Stimulated activated CD4-positive, alpha-beta T cell treated with anti-CD3 and anti-CD28 coated beads, Interleukin-12 subunit alpha, Interleukin-12 subunit beta, amount 100 ng/mL, for 4 hours (primary cell): ENCODE measurements at places on chromosomes 2 and 18.

- no peak for DNase-seq
These were observed 37.3 kb upstream of the ZNF512 start for GRCh38 chr2:27545348-27546141.

DNA sequence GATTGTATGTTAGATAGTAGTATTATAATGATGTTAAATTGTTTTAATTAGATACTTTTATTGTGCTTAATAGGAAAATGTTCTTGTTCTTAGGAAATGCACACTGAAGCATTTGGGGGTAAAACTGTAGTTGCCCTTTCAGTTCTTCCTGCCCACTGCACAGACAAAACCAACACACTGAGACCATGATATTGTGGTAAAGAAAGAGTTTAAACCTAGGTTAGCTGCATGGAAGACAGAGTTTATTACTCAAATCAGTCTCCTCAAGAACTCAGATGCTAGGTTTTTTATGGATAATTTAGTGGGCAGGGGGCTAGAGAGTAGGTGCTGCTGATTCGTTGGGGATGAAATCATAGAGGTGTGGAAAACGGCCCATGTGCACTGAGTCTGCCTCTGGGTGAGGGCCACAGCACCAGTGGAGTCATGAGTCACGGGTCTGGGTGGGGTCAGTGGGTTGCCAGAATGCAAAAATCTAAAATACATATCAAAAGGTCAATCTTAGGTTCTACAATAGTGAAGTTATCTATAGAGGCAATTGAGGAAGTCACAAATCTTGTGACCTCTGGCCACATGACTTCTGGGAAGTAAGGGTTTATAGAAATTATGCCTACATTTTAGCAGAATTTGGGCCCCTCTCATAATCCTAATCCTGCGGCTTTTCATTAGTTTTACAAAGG lies 283.4 kb upstream of the FBXO11 start:
- no peak for DNase-seq

- DNase-seq: no peak
These were observed 2.2 kb downstream of the NXPH2 start for GRCh38 chr2:138777996-138778395.

GRCh38 chr18:35096677-35097011 lies 55.4 kb downstream of the MAPRE2 start:
- no peak for DNase-seq

DNA sequence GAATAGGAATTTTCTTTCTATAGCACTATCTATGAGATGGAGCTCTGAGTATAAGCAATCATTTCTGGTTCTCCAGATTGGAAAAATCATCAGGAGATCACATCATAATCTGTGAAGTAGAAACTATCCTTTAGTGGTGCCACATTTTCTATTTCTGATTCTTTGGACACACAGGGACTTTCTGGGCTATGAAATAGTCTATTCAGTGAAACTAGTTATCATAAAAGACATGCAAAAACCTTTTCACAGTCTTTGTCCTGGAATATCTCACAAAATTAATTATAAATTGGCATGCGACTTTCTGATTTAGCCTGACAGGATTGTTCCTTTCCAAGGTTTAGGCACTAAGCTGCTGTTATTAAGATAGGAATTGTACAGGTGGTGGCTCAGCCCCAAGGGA lies 428.6 kb downstream of the DLGAP1 start:
- no peak for DNase-seq

DNA sequence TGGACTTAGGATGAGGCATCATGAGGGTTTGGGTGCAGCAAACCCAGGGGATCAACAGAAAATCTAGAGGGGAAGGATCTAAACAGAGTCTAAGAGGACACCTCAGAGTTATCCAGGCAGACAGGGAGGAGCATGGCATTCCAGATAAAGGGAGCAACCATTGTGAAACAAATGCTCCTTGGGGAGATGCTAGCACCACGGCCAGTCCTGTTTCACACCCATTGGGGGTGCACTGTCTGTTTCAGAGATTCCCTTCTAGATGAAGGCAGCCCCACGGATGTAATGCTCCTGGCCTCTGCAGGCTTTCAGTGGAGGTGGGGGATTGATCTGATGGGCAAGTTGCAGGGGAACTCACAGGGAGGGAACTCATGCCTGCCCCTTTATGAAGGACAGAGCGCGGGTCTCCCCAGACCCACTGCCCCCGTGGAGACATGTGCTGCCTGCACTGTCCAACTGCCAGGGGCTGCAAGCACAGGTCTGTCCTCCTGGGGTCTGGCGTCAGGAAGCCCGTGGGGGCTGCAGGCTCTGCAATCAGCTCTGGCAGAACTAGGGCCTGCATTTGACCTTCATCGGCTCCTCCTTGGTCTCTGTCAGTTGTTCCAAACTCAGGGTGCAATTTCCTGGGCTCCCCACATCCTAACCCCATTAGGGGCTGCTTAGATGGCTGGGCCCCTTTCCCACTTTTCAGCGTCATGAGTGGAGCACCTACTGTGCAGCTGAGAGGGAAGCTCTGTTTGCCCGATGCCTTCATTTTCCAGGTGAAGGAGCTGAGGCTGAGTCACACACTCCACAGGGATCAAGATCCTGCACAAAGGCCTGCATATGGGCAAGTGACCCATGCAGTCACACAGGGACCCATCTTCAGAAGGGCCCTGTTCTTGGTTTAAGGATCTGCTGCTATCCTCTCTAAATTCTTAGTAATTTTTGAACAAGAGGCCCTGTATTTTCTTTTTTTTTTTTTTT lies 163.4 kb downstream of the ARL4C start:
- no peak for DNase-seq

DNA sequence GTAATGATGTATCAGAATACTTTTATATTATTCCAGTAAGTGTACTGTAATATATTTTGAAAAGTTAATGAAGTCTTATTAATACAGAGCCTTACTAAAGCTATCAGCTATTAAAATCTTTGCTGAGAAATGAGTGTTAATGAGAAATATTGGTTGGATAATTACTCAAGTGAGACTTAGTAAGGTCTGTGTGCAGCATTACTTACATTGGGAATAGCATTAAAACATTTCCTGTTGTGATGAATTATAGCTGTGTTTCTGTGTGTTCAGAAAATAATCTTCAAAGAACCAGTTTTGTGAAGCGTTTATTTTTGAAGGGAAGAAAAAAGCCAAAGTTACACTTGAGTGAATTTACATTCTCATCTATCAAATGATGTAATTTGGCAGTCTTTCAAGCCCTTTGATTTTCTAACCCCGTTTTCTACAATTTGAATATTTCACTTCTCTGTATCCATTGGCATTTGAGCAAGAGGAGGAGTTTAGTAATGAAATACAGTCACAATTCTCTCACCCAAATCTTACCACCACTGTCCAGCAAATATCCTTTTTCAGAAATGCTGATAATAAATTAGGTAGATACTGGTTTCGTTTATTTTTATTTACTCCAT lies 123.5 kb upstream of the BOD1L2 start:
- no peak for DNase-seq

DNA sequence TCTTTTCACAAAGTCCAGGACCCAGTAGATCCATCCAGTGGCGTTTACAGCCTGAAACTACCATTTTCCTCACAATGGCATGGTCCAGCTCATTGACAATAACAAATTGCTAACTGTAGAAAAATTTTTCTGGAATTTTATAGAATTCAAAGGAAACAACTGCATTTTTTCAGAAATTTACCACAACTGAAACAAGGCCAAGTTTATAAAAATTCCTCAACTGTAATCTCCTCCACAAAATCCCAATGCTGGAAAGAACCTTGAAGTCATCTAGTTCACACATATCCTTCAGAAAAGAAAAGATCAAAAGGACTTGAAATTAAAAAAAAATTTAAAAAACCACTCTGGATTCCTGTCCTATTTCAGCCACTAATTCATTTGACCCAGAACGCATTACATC lies 226.0 kb upstream of the CTAGE1 start:
- no peak for DNase-seq

- DNase-seq: no peak
These were observed 84.1 kb downstream of the CTIF start for GRCh38 chr18:48622911-48623431.

- DNase-seq: no peak
These were observed 14.7 kb downstream of the ZC3H6 start for GRCh38 chr2:112290088-112290487.

DNA sequence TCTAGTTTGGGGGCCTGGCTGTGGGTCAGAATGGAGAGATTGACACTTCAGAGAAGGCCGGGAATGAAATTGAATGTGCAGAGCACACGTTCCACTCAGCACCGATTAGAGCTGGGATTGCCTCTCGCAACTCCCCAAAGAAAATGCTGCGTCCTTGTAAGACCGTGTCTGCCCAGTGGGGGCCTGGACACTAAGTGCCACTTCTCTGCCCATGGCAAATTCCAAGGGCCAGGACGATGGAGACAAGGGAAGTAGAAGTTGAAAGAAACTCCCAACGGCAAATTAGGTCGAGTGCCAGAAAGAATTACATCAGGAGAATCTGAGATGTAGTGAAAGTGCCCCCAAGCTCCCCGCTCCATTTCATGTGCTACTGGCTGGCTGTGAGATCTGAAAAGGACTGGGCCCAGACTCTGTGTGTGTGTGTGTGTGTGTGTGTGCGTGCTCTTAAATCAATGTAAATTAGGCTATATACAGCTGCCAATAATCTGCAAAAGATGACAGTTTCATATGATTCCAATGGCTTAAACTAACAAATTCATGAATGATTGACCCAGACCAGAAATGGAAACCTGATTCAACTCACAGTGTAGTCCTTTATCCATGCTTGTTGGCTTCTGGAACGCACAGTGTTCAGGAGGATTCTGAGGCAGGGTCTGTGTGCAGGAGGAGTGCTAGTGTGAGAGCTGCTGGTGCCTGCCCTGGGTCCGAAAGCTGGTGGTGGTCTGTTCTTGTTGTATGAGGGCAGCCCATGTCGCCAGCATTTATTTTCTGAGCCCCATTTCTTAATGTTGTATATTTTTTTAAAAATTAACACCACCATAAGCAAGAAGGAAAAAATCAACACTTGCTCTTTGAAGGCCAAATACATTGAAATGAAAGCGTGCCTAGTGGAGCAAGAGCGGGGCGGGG lies 234.3 kb downstream of the AGAP1 start:
- no peak for DNase-seq

- DNase-seq: peak; percentile 32
These were observed 1.6 kb downstream of the KLHL29 start for GRCh38 chr2:23386339-23387220.

DNA sequence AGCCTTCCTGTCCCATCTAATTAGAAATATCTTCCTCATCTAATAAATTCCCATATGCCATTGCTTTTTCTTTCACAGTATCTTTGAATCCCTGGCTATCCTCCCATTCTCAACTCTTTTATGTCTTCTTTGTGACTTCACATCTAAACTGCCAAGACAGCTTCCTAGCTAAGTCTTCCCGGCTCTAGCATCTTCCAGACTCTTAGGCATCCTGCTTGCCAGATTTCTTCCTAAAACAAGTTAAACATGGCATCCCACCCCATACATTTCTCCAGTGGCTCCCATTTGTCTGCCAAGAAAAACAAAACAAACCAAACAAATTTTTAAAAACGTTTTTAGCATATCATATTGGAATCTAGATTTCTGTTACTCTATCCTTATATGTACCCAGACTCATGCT lies 751.9 kb downstream of the MBD2 start:
- no peak for DNase-seq

GRCh38 chr2:2121887-2122286 lies 209.2 kb downstream of the MYT1L start:
- no peak for DNase-seq

GRCh38 chr18:22691946-22692710 lies 241.0 kb upstream of the RBBP8 start:
- DNase-seq: no peak

- no peak for DNase-seq
These were observed 412.0 kb upstream of the TCF4 start for GRCh38 chr18:56000041-56000440.

DNA sequence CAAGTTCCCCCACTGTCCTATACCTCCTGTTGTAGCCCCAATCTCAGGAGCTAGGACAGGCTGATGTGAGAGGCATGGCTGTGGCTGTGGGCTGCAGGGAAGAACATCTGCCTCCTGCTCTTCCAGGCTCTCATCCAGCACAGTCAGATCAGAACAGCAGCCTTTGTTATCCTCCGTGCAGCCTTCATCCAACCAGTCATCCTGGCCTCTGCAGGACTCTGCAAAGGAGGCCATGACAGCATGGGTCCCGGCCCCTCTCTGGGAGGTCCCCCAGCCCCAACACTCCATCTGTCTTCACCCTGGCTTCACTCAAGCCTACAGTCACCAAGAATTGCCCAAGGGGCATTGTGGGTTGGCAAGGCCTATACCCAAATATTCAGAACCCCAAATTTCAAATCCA lies 223.2 kb upstream of the COPS8 start:
- no peak for DNase-seq

GRCh38 chr18:45690975-45691815 lies 32.8 kb upstream of the SLC14A1 start:
- peak; percentile 75 for DNase-seq

- DNase-seq: no peak
These were observed at the start of gene CASP10 for GRCh38 chr2:201182650-201183364. Gene CASP10, plus strand, starts transcription at chr2:201183141. Its CDS starts 2,637 bp downstream, at chr2:201185778.

- no peak for DNase-seq
These were observed 31.0 kb upstream of the NCKAP5 start for GRCh38 chr2:133599211-133599803.

DNA sequence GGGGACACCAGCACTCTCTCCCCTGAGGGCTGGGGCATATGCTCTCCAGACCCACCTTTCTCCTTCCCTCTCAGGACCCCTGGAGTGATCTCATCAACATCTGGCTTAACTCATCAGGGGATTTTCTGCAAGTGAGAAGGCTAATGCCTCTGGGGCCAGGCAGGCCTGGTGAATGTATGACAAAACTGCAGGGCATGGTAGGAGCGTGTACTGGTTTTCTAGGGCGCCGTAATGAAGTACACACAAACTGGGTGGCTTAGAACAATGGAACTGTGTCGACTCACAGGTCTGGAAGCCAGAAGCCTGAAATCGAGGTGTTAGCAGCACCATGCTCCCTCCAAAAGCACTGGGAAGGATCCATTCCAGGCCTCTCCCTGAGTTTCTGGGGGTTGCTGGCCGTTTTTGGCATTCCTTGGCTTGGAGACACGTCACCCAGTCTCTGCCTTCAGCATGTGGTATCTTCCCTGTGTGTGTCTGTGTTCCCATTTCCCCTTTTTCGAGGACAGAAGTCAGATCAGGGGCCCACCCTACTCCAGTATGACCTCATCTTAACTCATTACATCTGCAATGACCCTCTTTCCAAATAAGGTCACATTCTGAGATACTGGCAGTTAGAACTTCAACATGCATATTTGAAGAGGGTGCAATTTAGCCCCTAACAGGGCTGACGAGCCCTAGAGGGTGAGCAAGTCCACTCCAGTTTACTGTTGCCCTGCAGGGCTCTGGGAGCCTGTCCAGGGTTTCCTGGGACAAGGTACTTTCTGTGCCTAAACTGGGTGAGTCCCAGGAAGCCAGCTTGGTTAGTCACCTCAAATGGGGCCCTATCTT lies 45.5 kb upstream of the CAB39 start:
- no peak for DNase-seq

- DNase-seq: peak; percentile 27
These were observed 10.8 kb downstream of the SIX3 start for GRCh38 chr2:44952143-44952805.
